ENCODE measurements at places on chromosomes 5 and 9.

DNA sequence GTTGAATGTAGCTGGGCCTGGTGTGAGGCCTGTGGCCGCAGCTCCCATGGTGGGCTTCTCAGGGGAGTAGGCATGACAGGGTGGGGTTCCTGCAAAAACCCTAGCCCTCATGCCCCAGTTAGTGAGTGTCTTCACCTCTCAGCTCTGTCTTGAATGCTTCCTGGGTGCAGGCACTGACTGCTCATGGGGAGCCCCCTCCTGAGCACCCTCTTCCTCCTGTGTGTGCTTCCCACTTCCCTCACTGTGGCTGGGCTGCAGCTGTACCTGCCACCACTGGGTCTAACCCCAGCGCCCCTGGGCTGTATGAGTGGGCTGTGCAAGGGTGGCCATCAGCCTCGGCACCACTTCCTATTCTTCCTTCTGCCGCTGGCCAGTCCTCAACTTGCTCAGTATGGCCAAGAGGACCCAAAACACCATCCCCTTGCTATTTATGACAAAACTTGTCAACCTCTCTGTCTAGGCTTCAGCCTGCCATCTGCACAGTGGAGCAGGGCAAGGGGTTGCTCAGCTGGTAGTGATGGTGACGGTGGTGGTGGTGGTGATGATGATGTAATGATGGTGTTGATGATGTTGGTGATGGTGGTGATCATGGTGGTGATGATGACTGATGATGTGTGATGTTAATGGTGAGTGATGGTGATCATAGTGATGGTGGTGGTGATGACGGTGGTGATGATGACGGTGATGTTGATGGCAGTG lies 67.5 kb downstream of the RXRA start:
- DNase-seq, result no peak

DNA sequence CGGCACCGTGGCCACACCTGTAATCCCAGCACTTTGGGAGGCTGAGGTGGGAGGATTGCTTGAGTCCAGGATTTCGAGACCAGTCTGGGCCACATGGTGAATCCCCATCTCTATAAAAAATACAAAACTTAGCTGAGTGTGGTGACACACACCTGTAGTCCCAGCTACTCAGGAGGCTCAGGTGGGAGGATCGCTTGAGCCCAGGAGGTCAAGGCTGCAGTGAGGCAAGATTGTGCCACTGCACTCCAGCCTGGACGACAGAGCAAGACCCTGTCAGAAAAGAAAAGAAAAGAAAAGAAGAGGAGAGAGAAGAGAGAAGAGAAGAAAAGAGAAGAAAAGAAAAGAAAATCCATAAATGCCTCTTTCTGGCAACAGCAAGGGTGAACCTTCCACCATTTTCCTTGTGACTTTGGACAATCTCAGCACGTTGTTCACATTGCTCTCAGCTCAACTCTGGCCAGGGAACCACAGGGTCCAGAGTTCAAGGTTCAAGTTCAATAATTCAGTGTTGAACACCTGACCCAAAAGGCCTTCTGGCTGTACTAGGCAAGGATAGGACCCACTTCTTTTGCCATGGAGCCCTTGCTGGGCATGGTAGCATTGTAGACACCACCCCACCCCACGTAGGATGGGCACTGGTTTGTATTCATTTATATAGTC lies 14.6 kb upstream of the DUSP1 start:
- no peak for DNase-seq

- DNase-seq, result no peak
Measured at GRCh38 chr9:104104360-104104759, 10.3 kb downstream of the SMC2 start.

- DNase-seq, result no peak
Measured at GRCh38 chr9:130128251-130128650, 44.0 kb upstream of the NCS1 start.

DNA sequence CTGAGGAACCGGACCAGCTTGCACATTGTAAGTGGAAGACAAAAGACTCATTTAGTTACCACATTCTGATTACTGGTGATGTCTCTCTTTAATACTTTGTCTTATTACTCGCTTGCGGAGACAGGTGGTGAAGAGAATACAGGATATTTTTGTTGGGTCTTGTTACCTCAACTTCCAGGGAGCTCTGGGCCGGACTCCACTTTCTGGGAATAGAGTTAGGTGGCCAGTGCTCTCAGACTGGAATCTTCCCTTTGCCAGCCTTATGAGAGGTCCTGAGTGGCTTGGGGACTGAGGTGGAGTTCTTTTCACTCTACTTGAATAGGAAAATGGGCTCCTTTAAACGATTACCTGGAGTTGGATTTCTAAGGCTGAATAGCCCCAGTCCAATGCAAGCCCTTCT lies 33.3 kb upstream of the SPRY4 start:
- DNase-seq, result no peak

- no peak for DNase-seq
Measured at GRCh38 chr5:51172903-51173626, 210.2 kb upstream of the ISL1 start.

GRCh38 chr9:126609711-126610388 lies 3.9 kb upstream of the LMX1B start:
- no peak for DNase-seq

GRCh38 chr5:56676091-56676768 lies 139.1 kb upstream of the MAP3K1 start:
- no peak for DNase-seq

- DNase-seq, result no peak
Measured at GRCh38 chr9:4381744-4382143, 81.9 kb upstream of the GLIS3 start.

DNA sequence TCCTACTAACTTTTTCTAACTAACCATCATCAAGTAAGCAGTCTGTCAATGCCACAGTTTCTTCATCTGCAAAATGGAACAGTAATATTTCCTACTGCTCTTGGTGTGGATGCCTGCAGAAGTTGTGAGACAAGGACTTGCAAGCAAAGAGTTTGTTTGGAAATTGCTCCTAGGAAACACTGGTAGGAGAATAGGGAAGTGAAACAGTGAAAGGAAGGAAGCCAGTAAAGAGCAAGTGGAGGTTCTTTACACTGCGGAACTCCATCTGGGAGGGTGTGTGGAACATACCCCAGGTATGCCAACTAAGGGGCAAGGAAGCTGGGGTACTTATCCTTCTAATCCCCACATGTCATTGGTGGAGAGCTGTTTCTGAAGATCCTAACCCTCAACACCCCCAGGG lies 119.9 kb downstream of the FOXD1 start:
- DNase-seq, result no peak

DNA sequence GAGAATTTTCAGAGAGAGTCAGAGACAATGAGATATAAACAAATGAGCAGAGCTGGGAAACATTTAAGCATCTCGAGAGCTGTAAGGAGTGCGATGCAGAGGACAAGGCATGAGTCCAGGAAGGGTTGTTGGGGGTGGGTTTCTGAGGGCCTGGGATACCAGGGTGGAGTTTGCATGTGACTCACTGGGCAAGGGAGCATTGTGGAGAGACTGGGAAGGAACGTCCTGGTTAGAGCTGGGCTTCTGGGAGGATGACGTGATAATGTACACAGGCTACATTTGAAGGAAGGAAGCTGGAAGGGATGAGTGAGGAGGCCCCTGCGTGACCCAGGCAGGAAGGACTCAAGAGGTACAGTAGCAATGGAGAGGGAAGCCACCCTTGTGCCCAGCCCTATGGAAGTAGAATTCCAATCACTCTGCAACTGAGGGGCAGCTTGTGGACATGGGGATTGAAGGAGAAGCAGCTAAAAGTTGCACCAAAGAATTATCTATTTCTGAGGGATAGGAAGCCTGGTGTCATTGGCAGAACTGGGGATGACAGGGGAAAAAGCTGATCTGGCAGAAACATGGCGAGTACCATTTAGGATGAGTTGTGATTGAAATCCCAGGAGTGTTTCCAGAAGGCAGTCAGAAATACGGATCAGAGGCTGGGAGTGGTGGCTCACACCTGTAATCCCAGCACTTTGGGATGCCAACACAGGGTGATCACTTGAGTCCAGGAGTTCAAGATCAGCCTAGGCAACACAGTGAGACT lies 59.3 kb upstream of the AFAP1L1 start:
- peak; percentile 98 for DNase-seq

- no peak for DNase-seq
Measured at GRCh38 chr9:5938449-5938848, 47.8 kb downstream of the MLANA start.

GRCh38 chr5:85732185-85732584 lies 885.6 kb upstream of the COX7C start:
- DNase-seq, result no peak

- DNase-seq, result no peak
Measured at GRCh38 chr9:123725389-123725788, 204.5 kb downstream of the DENND1A start.

GRCh38 chr5:31901807-31902530 lies 263.0 kb downstream of the PDZD2 start:
- no peak for DNase-seq

- no peak for DNase-seq
Measured at GRCh38 chr9:99112750-99113413, 8.0 kb downstream of the TGFBR1 start.

DNA sequence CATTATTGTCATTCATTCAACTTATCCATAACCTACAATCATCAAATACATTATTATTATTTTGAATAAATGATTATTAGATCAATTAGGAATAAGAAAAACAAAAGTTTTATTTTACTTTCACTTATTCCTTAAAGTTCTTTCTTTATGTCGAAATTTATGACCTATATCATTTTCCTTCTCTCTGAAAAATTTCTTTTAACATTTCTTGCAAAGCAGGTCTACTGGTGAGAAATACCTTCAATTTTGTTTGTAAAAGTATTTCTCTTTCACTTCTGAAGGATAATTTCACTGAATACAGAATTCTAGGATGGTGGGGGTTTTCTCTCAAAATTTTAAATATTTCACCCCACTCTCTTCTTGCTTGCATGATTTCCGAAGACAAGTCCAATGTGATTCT lies 2.6 kb upstream of the CCNI2 start:
- no peak for DNase-seq

GRCh38 chr9:89436963-89437625 lies 60.8 kb downstream of the SEMA4D start:
- DNase-seq, result no peak

- DNase-seq, result no peak
Measured at GRCh38 chr5:111454198-111454622, 58.1 kb downstream of the STARD4 start.

DNA sequence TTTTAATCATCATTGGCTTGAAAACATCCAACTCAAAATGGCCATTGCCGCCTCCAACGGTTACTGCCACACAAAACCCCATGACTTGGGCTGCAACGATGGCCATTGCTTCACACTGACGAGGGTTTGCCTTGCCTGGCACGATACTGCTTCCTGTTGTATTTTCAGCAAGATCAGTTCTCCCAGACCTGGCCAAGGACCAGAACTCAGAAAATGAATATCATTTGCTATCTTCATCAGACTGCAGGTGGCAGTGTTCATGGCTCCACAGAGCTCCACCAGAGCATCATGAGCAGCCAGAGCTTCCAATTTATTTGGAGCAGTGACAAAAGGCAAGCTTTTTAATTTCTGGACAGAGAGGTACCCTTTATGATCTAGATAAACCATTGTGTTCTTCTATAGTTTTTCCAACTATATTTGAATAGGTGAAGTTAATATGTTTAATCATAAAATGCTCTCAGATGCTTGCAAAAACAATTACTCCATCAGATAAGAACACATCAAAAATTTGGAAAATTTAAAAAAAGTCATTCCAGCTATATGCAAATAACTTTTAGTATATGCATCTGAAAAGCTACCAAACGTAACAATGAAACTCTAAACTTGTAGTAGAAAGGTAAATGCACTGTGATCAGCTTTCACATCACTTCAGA lies 10.4 kb downstream of the AMACR start:
- DNase-seq, result peak; percentile 77

GRCh38 chr9:75983319-75984045 lies 93.0 kb downstream of the PCSK5 start:
- DNase-seq, result no peak
